Uterine smooth muscle cell (primary cell): ENCODE measurements at places on chromosomes 12 and 14. TPM values are rescaled to one million over a fixed set of nuclear protein-coding genes. Genes with fewer than 3 reads are reported as not detected.

The USP44 gene
- total RNA-seq: 3.4 and 3.7 TPM in 2 replicates

The DACT1 gene
- 7.9 and 27.4 TPM in 2 replicates for total RNA-seq

The CTSG gene
- not detected in 2 replicates for total RNA-seq

The MMP17 gene
- 15.6 and 28.1 TPM in 2 replicates for total RNA-seq

The COCH gene
- total RNA-seq: 0.37 and 1.00 TPM in 2 replicates

The GALNT6 gene
- total RNA-seq: 37.9 and 52.3 TPM in 2 replicates

The PRH2 gene
- total RNA-seq: 0.22 and 0.50 TPM in 2 replicates

The NACA gene
- total RNA-seq: 1,021 and 1,089 TPM in 2 replicates

The ITPR2 gene
- 13.6 and 13.7 TPM in 2 replicates for total RNA-seq

The MYF5 gene
- total RNA-seq: not detected in 2 replicates

The FGD4 gene
- total RNA-seq: 2.1 and 3.1 TPM in 2 replicates

The TSPAN11 gene
- total RNA-seq: under 0.01 and 0.12 TPM in 2 replicates

The CALM1 gene
- 255 and 444 TPM in 2 replicates for total RNA-seq

The ZNF268 gene
- 28.4 and 29.1 TPM in 2 replicates for total RNA-seq

The APOF gene
- total RNA-seq: not detected in 2 replicates

The ABCC9 gene
- 20.5 and 37.9 TPM in 2 replicates for total RNA-seq

The ARL1 gene
- 161 and 173 TPM in 2 replicates for total RNA-seq

The C12orf75 gene
- total RNA-seq: 239 and 337 TPM in 2 replicates
